ENCODE measurements at places on chromosomes 3 and 15. TPM values are rescaled to one million over a fixed set of nuclear protein-coding genes. Genes with fewer than 3 reads are reported as not detected.

DNA sequence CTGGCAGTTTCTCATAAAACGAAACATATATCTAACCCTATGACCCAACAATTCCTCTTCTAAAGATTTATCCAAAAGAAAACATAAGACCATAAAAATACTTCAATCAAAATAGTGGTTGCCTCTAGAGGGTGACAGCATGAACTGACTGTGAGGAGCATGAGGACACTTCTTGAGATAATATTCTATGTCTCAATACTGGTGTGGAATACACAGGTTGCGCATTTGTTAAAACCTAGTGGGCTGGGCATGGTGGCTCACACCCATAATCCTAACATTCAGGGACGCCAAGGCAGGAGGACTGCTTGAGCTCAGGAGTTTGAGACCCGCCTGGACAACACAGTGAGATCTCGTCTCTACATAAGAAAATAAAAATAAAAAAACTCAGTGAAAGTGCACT is 57.3 kb downstream of the HERC1 start:
- H3K27me3 ChIP-seq = no peaks in the 10 kb centered on the region
- H3K27ac ChIP-seq = no peak overlapping the region
- H3K36me3 ChIP-seq = peaks cover 32% of the 10 kb centered on the region

DNA sequence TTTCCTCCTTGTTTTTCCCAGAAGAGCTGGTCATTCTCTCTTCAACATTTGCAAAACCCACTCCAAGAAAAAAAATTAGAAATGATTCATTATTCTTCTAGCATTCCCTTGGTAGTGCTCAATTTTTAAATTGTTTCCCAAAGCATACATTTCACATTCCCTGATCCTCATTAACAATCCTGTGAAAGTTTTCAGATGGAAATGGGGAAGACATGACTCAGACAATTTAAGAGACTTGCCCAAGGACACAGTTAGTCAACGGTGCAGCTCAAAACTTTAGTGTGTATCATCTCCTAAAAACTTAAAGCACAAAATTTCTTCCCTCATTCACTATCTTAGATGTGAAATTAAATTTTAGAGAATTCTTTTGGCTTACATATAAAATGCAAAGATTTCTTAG is 17.1 kb upstream of the ABI3BP start:
- DNase-seq = peak; percentile 86
- peaks cover 35% of the 10 kb centered on the region for H3K36me3 ChIP-seq
- H3K4me1 ChIP-seq = peaks cover 34% of the 10 kb centered on the region

DNA sequence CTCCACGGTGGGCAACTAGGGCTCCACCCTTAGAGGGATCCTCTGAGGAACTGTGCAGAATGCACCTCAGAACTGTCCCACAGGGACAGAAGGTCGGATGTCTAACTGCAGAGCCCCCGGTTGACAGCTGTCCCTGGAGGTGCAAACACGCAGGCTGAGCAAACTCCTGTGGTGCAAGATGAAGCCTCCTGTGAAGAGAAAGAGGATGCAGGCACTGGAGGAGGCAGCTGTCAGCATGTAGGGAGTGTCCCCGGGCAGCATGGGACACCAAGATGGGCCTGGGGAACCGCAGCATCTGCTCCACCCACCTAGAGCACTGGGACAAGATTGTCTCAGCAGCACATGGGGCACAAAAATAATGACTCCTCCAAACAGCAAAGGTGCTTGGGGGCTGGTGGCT is 258.9 kb downstream of the ABHD5 start:
- peaks cover 16% of the 10 kb centered on the region for H3K4me1 ChIP-seq
- no peak overlapping the region for H3K27ac ChIP-seq
- no peak for DNase-seq

GRCh38 chr15:62706317-62706716 is 336.2 kb upstream of the TPM1 start:
- no peak overlapping the region for H3K4me3 ChIP-seq
- H3K4me1 ChIP-seq = no peaks in the 10 kb centered on the region
- no peak for DNase-seq
- H3K27ac ChIP-seq = no peak overlapping the region

GRCh38 chr3:35409991-35410390 is 229.3 kb upstream of the ARPP21 start:
- H3K36me3 ChIP-seq = peaks cover 4% of the 10 kb centered on the region
- no peaks in the 10 kb centered on the region for H3K4me1 ChIP-seq
- no peak for DNase-seq
- no peaks in the 10 kb centered on the region for H3K27me3 ChIP-seq
- H3K27ac ChIP-seq = no peak overlapping the region

- no peaks in the 10 kb centered on the region for H3K27me3 ChIP-seq
- H3K36me3 ChIP-seq = no peaks in the 10 kb centered on the region
- peaks cover 20% of the 10 kb centered on the region for H3K4me1 ChIP-seq
- no peak overlapping the region for H3K27ac ChIP-seq
Observed at GRCh38 chr15:87213626-87214025, 1042.9 kb downstream of the NTRK3 start.

LRRIQ4 gene
- total RNA-seq = not detected

All from HFFc6 (cell line).